ENCODE measurements at places on chromosomes 13 and 19.

DNA sequence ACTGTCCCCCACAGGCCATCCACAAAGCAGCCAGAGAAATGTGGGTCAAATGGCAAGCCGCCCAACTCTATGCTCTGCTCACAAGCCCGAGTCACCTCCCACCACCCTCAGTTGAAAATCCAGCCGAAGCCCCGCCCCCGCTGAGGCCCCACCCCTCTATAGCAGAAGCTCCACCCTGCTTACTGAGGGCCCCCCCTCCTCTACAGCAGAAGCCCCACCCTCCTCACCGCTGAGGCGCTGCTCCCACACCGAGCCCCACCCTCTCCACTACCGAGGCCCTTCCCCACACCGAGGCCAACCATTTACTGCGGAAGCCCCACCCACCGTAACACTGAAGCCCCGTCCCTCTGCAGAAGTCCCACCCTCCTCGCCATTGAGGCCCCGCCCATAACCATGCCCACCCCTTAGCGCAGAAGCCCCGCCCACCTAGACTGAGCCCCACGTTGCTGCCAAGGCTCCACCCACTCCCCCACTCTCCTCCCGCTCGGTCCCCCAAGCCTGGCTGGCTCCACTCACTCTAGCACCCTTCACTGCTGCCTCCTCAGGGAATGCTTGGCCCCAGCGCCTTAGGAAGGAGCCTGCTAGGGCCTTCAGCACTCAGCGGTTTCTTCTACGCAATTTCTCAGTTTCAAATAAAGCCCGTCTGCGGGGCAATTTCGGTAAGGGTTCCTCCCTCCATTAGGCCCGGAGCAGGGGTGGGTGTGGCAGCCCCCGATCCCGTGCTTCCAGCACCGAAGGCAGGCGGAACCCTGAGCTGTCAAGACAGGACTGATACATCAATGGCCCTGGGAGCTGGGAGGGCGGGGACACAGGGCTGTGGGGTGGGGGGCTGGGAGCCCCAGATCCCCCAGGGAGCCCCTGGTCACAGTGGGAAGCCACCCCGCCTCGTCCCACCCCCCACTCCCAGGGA, 9.0 kb upstream of the MYDGF start:
- peak; percentile 21 for DNase-seq

DNA sequence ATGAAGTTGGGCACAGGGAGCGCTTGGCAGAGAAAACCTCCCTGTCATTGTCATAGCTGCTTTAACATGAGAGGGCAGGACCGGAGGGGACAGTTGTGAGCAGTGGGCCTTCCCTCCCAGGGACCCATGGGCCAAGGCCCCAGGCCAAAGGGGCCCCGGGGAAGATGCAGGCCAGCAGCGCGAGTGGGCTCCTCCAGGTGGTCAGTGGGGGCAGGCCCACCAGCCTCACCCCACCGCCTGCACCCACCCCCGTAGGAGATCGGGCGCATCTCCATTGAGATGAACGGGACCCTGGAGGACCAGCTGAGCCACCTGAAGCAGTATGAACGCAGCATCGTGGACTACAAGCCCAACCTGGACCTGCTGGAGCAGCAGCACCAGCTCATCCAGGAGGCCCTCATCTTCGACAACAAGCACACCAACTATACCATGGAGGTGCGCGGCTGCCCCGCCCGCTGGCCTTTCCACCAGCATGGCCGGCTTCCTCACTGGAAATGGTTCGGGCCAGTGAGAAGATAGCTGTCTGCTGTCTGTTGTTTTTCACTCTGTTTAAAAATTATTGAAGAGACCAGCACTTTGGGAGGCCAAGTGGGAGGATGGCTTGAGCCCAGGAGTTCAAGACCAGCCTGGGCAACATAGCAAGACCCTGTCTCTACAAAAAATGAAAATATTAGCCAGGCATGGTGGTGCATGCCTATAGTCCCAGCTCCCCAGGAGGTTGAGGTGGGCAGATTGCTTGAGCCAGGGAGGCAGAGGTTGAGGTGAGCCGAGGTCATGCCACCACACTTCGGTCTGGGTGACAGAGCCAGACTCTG, 18.6 kb downstream of the CAPN12 start:
- DNase-seq = no peak

GRCh38 chr13:78520425-78520824, 82.9 kb downstream of the POU4F1 start:
- DNase-seq = no peak

GRCh38 chr13:72121466-72121865, 254.5 kb upstream of the DACH1 start:
- no peak for DNase-seq

DNA sequence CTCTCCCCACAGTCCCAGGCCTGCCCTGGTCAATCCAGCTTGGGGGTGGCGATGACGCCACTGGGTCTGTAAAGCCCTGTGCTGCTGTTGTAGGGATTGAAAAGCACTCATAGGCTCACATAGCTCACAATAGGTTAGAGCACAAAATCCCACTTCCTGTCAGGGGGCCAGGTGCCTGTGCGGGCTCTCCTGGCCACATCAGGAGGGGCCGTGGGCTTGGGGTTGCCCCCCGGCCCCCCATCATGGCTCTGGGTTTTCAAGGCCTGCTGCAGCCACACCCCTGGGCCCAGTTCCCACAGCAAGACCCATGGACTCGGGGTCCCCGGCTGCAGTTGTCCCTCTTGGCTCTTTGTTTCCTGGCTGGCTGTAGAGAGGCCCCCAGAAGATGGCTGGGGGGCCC, 62.9 kb downstream of the SMARCA4 start:
- DNase-seq = no peak

DNA sequence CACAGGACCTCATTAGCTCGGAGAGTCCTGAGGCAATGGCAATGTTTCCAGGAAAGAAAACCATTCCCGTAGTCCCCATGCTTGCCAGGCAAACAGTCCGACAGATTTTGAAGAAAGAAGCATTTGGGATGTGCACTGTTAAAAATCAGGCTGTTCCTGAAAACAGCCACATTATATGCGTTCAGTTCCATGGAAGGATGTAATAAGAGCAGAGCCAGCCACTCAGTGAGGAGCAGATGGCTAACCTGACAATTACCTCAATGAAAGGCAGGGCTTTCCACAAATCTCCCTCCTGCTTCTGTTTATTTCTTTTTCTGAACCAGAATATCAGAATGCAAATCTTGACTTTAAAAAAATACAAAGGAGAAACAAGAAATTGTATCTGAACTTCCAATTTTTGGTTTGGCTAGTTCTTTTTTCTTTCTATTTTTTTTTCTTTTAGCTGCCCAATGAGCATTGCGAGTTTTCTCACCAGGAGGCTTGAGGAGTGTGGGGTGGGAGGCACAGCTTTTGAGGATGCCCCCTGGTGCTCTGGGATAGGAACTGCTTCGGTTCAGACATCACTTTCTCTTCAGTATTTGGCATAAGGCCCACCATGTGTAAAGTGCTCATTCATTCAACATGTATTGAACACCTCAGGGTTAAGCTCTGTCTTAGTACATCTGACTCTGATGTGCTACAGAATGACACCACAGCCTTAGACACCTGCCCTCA, 124.2 kb downstream of the TBC1D4 start:
- peak; percentile 68 for DNase-seq

GRCh38 chr19:50050406-50051227, 24.8 kb downstream of the ZNF473 start:
- DNase-seq = peak; percentile 91

DNA sequence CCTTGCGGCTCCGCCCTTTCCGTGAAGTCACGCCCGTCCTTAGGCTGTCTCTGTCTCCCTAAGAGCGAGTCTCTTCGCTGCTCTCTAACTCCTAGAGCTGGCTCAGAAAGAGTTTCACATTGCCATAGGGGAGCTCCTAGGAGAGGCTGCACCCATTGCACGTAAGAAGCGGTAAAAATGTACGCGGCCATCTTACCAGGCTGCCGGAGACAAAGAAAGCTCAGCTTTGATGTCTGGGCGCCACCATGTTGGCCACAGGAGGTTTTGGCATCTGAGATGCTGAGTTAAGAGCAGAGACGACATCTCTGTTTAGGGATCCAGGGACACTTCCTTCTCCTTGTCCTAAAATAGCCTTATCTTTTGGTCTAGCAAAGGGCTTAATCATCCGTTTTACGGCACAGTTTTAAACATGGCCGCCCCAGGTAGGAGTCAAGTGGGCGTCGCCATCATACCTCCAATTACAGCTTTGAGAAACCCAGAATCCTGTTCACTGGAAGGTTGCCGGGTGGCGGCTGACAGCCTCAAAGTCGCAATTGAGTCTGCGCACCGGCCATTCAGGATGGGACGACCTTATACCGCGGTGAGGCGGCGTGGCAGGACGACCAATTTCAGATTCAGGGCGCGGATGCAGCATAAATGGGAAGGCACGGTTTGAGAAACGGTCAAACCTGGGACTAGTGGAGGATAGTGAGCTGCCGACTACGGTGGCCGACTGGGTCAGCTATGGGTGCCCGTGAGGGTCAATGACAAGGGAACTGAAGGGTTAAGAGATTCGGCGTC, at the start of gene ZNF793:
Gene ZNF793, plus strand, starts transcription at position 553 of the 780 bp plus-strand sequence. CDS start 16,501 bp downstream, outside the sequence.
- peak; percentile 88 for DNase-seq

DNA sequence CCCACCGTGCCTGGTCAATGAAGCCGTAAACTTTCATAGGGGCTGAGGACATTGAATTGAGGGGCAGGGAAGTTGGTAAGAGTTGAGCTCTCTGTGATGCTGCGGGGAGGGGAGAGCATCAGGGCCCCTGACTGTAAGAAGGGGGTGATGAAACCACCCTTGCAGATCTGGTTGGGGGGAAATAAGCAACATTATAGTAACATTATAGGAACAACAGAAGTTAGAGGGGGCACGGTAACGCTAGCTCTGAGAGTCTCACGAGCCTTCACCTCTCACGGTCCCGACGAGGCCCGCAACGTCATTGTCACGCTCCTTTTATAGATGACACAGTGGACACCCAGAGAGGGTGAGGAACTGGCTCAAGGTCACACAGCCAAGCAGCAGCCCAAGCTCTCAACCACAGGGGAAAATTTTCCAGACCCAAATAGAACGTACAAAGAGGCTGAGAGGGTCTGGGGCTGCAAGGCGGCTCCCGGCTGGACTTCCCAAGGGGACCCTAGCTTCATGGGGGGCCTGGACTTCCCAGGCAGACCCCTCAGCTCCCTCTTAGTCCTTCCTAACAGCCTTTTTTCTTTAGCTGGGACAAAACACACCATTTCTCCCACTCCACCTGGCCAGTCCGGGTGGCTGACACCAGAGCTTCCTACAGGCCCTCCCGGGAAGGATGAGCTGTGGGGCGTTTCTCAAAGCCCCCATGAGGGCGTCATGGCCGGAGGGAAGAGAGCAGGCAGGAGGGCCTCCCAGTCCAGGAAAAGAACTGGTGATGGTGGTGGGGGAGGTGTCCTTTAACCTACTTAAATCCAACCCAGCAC, 4.1 kb downstream of the TLE5 start:
- DNase-seq = no peak

DNA sequence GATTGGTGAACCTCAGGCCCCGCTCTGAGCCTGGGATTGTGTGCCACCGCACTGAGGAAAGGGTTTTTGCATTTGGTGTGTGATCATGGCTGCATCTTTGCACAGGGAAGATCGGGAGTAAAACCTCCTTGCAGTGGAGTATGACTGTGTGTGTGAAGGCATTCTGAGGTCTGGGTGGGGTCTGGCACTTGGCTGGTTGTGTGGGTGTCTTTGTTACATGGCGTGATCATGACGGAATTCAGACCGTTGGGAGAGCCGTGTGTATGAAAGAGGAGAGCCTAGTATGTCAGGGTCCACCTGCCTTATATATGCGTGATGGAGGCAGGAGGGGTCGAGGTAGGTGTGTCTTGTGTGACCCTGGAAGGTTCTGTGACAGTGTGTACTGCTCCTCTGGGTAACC, 740 bp upstream of the BEST2 start:
- no peak for DNase-seq

- peak; percentile 5 for DNase-seq
These were observed 148.6 kb upstream of the SOX21 start for GRCh38 chr13:94860981-94861407.

GRCh38 chr13:97875911-97876310, 77.6 kb upstream of the IPO5 start:
- DNase-seq = no peak

GRCh38 chr19:1211494-1212234, 6.1 kb downstream of the STK11 start:
- DNase-seq = no peak

- DNase-seq = no peak
These were observed 14.3 kb downstream of the VSTM2B start for GRCh38 chr19:29540114-29540513.

DNA sequence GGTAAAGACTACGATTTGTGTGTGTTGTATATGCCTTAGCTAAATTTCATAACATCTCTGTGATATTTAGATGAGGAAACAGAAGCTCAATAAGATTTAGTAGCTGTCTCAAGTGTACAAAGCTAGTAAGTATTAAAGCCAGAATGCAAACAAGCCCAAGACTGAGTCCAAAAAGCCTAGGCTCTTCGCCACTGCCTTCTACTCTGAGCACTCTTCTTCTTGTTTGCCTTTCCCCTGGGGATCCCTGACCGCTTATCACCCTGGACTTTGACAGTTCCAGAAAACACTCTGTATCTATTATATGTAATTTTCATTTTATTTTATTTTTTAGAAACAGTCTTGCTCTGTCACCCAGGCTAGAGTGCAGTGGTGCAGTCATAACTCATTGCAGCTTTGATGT, 5.8 kb downstream of the TM9SF2 start:
- no peak for DNase-seq

GRCh38 chr19:28437390-28438346, 775.3 kb downstream of the UQCRFS1 start:
- DNase-seq = no peak

DNA sequence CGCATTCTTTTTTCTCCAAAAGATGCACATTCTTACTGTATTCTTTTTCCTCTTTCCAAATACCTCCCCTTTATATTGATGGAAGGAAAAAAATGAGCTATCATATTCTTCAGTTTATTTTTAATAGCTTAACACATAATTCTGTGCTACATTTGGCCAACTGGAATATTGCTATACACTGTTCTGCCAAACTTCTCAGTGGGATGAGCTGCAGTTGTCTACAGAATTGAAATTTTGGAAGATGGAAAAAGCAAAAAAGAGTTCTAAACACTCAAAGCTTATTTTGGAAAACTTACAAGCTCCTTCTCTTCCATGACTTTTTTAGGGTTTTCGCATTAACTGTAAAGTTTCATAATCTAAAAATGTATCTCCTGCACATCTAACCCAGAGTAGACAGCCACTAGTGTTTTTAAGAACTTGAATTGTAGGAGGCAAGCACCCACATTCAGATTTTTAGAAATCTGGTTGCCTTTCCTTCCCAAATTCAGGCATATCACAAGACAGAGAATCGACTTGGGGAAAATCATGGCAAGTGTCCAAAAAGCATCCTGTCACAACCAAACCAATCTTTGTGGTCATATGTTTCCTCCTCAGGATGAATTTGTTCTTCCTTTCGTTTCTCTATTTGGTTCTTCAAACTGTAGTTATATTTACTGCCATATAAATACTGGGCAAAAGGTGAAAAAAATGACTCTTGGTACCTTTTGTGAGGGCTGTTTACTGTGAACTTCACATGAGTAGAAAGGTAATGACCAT, 111.4 kb upstream of the FRY start:
- no peak for DNase-seq

GRCh38 chr13:50244355-50244712, 229.1 kb downstream of the KCNRG start:
- DNase-seq = no peak
